ENCODE measurements at places on chromosomes 4 and X. TPM values are rescaled to one million over a fixed set of nuclear protein-coding genes. Genes with fewer than 3 reads are reported as not detected.

GRCh38 chr4:17352357-17352756 is 159.5 kb downstream of the QDPR start:
- H3K27ac ChIP-seq: no peak overlapping the region
- no peaks in the 10 kb centered on the region for H3K4me1 ChIP-seq
- DNase-seq: no peak
- no peaks in the 10 kb centered on the region for H3K27me3 ChIP-seq
- H3K36me3 ChIP-seq: no peaks in the 10 kb centered on the region

- no peaks in the 10 kb centered on the region for H3K27me3 ChIP-seq
- no peak overlapping the region for H3K4me3 ChIP-seq
- no peak for DNase-seq
- no peaks in the 10 kb centered on the region for H3K36me3 ChIP-seq
Observed at GRCh38 chrX:136630881-136631280, 17.1 kb upstream of the CD40LG start.

- peaks cover 3% of the 10 kb centered on the region for H3K4me1 ChIP-seq
- H3K4me3 ChIP-seq: peak overlapping the region; percentile 61
- no peaks in the 10 kb centered on the region for H3K27me3 ChIP-seq
- no peaks in the 10 kb centered on the region for H3K36me3 ChIP-seq
- peak overlapping the region; percentile 79 for H3K27ac ChIP-seq
- no peak for DNase-seq
Observed at GRCh38 chrX:74419864-74420195, 1.5 kb upstream of the SLC16A2 start.

DNA sequence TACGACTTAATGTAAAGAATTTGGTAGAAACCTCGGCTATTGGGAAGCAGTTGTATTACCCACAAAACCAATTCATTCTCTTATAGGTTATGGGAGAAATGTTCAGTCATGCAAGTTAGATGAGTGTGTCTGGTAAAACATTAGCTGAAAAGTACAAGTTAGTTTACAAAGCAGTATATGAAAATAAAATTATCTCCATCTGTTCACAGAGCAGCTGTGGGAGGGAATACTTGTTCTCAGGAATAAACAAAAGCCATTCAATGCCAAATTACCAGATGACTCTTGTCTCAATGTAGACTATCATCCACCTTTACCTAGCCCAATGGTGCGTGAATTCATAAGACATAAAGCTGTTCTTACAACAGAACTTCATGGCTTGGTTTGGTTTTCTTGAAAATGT is 28.6 kb downstream of the STAP1 start:
- H3K27ac ChIP-seq: no peak overlapping the region
- H3K36me3 ChIP-seq: no peaks in the 10 kb centered on the region
- H3K27me3 ChIP-seq: no peaks in the 10 kb centered on the region
- no peaks in the 10 kb centered on the region for H3K4me1 ChIP-seq
- H3K4me3 ChIP-seq: no peak overlapping the region
- DNase-seq: no peak

DNA sequence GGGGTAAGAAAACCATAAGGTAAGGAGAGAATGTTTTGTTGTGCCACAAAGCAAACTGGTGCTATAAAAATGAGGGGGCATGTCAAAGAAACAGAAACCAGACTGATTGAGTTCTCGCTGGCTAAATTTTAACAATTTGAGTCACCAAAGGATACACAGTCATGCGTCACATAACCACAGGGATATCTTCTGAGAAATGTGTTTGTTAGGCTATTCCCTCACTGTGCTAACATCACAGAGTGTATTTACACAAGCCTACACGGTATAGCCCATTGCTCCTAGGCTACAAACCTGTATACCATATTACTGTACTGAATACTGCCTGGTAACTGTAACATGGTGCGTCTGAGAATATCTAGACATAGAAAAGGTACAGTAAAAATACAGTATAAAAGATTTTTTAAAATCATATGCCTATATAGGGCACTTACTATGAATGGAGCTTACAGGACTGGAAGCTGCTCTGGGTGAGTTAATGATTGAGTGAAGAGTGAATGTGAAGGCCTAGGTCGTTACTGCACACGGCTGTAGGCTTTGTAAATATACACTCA is 50.1 kb downstream of the FBXW7 start:
- DNase-seq: no peak
- H3K27me3 ChIP-seq: no peaks in the 10 kb centered on the region
- no peak overlapping the region for H3K4me3 ChIP-seq
- H3K4me1 ChIP-seq: peaks cover 5% of the 10 kb centered on the region

DNA sequence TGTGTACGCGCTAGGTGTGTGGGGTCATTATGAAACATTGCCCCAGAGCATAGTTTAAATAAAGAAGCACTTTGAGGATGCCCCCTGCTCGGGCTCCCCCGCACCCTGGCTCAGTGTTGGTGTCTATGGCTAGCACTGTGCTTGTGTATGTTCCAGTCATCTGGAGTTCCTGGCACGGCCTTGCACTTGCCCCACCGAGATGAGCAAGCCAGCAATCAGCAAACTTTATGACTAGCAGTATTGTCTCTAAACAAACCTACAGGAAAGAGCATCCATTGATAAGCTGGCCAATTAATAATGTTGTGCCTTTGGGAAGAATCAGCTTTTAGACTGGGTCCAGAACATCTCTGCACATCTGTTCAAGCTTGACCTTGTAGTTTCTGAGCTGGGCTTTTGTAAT is 707 bp upstream of the SHROOM4 start:
- H3K27ac ChIP-seq: no peak overlapping the region
- no peaks in the 10 kb centered on the region for H3K36me3 ChIP-seq
- no peak overlapping the region for H3K4me3 ChIP-seq
- DNase-seq: no peak
- no peaks in the 10 kb centered on the region for H3K27me3 ChIP-seq
- no peaks in the 10 kb centered on the region for H3K4me1 ChIP-seq

DNA sequence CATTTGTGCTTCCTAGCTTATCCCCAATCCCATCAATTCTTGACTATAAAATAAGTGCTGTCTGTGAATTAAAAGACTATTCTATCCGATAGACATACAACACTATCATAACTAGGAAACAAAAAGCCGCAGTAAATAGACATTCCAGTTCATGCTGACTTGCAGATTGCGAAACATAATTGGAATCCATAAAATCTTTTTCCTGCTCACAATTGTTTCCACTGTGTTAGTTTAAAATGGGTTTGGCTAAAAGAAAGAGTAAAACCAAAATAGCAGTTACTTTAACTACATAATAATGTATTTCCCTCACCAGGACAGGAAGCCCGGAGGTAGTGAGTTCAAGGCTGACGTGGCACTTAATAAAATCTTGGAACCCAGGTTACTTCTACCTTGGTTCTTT is 17.2 kb downstream of the SMIM31 start:
- no peaks in the 10 kb centered on the region for H3K36me3 ChIP-seq
- H3K27me3 ChIP-seq: no peaks in the 10 kb centered on the region
- H3K4me1 ChIP-seq: no peaks in the 10 kb centered on the region
- no peak overlapping the region for H3K4me3 ChIP-seq

- H3K4me3 ChIP-seq: no peak overlapping the region
- H3K27ac ChIP-seq: no peak overlapping the region
- no peaks in the 10 kb centered on the region for H3K36me3 ChIP-seq
- no peaks in the 10 kb centered on the region for H3K4me1 ChIP-seq
Observed at GRCh38 chrX:147953976-147954375, 27.2 kb upstream of the FMR1NB start.

- no peak overlapping the region for H3K4me3 ChIP-seq
- DNase-seq: no peak
- H3K27me3 ChIP-seq: no peaks in the 10 kb centered on the region
- H3K4me1 ChIP-seq: no peaks in the 10 kb centered on the region
- no peaks in the 10 kb centered on the region for H3K36me3 ChIP-seq
Observed at GRCh38 chr4:90057091-90057490, 70.1 kb upstream of the CCSER1 start.

DNA sequence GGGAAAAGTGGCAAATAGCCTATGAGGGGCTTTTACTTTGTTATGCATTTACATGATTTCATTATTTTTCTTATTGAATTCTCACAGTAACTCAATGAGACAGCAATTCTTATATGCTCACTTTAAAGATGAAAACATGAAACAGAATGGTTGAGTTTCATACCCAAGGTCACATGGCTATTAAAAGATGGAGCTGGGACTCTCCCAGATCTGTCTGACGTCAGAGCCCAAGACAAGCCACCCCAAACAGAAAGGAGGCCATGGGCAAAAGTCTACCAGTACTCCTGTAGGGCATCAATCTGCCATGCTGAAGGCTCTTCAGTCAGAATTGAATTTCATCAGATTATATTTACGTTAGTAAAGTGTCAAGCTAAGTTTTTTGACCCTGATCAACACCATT is 13.2 kb downstream of the HSD17B11 start:
- no peak for DNase-seq
- H3K4me1 ChIP-seq: no peaks in the 10 kb centered on the region
- H3K36me3 ChIP-seq: no peaks in the 10 kb centered on the region
- no peak overlapping the region for H3K27ac ChIP-seq
- H3K27me3 ChIP-seq: no peaks in the 10 kb centered on the region
- no peak overlapping the region for H3K4me3 ChIP-seq

DNA sequence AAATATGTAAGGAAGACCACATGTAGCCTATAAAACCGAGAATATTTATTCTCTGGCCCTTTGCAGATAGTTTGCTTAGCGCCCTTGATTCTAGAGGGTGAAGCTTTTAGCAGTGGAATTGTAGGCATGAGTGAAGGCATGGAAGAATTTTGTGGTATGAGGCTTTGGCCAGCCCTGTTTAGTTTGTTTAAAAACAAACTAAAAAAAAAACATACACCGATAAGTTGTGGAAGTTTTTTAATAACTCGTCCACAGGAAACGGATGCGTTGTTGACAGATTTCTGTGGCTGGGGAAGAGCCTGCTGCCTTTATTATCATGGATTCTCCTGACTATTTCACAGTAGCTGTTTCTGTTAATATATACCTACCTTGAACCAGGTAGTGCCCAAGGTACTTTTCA is 194.7 kb upstream of the LNX1 start:
- H3K27ac ChIP-seq: no peak overlapping the region
- no peaks in the 10 kb centered on the region for H3K27me3 ChIP-seq
- H3K4me1 ChIP-seq: no peaks in the 10 kb centered on the region
- no peaks in the 10 kb centered on the region for H3K36me3 ChIP-seq

GATA1 gene
- total RNA-seq: not detected

MAGEC3 gene
- not detected for total RNA-seq

ABLIM2 gene
- 211 TPM for total RNA-seq

RRAGB gene
- total RNA-seq: 20.9 TPM

GABRG1 gene
- total RNA-seq: not detected

JAKMIP1 gene
- total RNA-seq: 0.62 TPM

GLOD5 gene
- not detected for total RNA-seq

CXorf49B gene
- total RNA-seq: not detected
